Kidney capillary endothelial cell (primary cell): ENCODE measurements at places on chromosomes 11 and 22.
A peak's percentile ranks its signal among the peaks of the same experiment; 100 is the strongest.

DNA sequence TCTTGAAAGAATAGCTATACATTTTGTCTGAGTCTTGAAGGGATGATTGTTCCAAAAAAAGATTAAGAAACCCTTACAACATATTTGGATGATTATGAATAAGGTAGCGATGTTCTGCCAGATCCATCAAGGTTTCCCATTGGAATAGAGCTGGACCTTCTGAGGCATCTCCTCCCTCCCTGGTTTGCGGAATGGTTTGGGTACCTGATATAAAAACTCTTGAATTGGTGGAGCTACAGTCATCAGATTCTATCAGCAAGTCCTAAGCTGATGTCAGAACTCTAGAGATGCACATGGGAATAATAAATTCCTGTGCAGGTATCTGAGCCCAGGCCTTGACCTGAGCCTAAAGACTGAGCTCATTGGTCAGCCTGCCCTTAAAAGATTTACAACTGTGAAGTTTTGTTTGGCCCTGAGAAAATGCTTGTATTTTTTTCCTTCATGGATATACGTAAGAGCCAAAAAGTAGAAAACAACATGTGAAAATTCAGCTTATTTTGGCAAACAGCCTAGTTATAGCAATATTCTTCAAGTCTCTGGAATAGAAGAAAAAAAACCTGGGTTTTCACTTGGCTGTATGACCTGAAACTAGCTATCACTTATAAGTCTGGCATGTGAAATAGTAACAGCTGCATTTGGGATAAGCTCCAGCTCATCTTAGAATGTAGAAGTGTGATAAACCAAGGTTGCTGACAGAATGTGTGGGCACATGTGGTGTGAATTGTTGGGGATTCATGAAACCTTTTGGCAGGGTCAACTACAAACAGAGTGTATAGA is 265.7 kb upstream of the CTSC start:
- no peak for DNase-seq

DNA sequence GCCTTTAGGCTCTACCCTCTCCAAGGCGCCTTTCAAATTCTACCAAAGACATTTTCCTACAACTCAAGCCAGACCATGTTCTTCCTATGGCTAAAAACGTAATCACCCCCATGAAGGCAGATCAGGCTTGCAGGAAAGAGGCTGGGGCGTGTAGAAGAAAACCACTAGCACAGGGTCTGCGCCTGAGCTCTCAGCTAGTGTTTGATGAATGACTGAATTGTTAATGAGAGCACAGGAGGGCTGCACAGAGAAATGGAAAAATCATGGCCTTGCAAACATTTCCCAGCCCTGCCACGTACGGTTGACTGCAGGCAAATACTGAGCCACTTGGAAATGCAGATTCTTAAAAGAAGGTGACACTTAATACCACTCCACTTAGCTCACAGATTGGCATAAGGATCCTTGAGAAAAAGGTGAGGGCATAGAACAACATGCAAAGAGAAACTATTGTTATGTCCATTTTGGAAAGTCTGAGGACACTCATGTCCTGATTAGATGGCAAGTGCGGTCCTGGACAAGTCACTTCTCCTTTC is 148.6 kb downstream of the NXPE2 start:
- no peak for DNase-seq

DNA sequence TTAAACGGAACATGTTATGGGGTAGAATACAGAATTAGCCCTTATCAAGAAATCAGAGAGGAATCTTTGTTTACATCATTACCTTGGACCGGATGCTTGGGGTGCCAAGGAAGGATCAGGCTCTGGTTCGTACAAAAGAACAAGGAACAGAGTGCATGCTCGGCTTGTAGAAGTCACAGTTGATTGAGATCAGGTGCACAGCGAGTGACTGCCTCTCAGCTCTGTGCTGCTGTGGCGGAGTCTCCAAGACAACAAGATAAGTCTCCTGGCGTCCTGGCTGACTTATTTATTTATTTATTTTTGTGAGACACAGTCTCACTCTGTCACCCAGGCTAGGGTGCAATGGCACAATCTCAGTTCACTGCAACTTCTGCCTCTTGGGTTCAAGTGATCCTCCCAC is 31.8 kb downstream of the GLB1L2 start:
- DNase-seq, result no peak

- no peak for DNase-seq
Measured at GRCh38 chr11:110182886-110183285, 89.7 kb downstream of the ZC3H12C start.

DNA sequence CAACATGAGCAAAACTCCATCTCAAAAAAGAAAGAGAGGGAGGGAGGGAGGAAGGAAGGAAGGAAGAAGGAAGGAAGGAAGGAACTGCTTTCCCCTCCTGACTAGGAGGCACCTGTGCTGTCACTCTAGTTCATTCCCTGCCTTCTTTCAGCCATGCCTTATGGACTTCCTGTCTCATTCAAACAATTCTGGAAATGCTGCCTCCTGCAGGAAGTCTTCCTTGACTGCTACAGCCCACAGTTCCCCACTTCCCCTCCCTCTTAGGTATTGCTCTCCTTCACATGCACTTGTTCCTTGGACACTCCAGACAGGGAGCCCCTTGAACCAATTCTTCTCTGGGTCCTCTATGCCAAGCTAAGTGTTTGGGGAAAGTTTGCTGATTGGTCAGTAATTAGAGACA is 31.6 kb upstream of the WNT11 start:
- DNase-seq, result no peak

- no peak for DNase-seq
Measured at GRCh38 chr22:19879246-19879570, 24.5 kb upstream of the GNB1L start.

- peak; percentile 95 for DNase-seq
Measured at GRCh38 chr11:74754507-74755252, 6.0 kb downstream of the RNF169 start.

DNA sequence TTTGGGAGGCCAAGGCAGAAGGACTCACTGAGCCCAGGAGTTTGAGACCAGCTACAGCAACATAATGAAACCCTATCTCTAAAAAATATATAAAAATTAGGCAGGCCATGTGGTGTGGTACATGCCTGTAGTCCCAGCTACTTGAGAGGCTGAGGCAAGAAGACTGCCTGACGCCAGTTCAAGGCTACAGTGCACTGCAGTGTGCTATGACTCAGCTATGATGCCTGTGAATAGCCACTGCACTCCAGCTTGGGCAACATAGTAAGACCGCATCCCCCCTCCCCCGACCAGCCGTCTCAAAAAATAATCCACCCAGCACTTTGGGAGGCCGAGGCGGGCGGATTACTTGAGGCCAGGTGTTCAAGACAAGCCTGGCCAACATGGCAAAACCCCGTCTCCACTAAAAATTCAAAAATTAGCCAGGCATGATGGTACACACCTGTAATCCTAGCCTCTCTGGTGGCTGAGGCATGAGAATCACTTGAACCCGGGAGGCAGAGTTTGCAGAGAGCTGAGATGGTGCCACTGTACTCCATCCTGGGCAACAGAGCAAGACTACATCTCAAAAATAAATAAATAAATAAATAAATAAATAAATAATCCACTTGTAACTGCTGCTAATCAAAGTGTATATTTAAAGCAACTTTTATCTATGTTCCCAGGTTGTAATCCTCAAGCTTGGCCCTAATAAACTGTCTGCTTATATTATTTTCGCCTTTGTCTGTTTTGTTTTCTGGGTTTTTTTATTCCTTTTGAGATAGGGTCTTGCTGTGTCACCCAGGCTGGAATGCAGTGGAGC is 7.8 kb downstream of the HPS5 start:
- DNase-seq, result no peak

- DNase-seq, result no peak
Measured at GRCh38 chr11:35682230-35683173, 19.9 kb downstream of the TRIM44 start.

DNA sequence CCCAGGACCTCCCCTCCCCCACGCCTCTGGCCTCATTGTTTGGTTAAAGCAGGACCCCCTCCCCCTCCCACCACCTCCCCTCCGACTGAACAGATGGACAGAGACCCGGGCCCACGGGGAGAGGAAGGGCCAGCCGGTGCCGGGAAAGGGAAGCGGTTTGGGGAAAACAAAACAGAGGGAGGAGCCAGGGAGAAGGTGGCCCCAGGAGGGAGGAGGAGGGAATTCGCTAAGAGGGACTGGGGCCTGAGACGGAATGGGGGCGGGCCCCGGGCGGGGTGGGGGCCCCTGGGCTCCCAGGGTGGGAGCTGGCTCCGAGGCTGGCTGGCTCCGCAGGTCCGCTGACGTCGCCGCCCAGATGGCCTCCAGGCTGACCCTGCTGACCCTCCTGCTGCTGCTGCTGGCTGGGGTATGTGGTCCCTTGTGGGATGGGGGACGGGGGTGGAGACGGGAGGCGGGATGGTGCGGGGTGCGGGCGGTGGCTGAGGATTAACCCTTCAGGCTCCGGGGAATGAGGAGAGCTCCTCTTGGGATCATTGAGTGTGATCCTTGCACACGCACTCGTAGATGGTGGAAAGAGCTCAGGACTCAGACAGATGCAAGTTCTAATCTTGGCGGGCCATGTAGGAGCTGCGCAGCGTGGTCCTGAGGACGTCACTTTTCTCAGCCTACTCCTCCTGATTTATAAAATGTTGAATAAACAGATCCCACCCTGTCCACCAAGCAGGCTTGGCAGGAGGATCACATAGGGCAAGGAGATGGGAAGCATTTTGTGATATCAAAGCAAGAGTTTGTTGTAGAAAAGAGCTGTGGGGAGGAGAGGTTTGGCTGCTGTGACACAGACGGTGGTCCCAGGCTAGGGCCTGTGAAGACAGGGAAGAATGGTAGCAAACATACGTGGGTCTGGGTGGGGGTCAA is 688 bp downstream of the SERPING1 start:
- no peak for DNase-seq

DNA sequence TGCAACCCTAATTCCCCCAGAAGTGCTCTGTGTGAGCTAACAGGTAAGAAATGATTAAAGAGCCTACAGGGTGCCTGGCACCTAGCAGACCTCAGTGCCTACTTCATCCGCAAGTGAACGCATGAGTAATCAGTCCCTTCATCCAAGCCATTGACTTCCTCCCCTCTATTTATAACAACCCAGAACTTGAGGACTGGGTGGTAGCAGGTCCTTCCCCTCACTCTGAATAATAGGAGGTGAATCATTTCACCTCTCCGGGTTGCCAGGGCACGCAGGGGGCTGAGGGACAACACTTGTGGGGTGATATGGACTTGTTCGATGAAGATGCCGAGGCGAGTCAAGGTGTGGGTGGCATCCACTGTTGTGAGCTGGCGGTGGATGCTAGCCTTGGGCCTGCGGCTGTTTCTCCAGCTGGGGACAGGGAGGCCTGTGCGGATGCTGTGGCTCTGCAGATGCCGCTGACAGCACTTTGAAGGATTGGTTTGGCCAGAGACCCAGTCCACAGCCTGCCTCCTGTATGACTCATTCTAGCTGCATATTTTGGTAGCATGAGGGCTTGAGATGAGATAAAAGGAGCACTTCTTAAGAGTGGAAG is 11.7 kb upstream of the SORL1-AS1 start:
- DNase-seq, result peak; percentile 79
